Right renal cortex interstitium (tissue), 3 donors: ENCODE measurements at places on chromosomes 5 and 9. TPM values are rescaled to one million over a fixed set of nuclear protein-coding genes. Genes with fewer than 3 reads are reported as not detected.

Gene PCDHB3
- 2.6 TPM for polyA plus RNA-seq

Gene KLHL3
- 17.9 TPM for polyA plus RNA-seq

Gene DPM2
- 37.4 TPM for polyA plus RNA-seq

Gene NNT
- polyA plus RNA-seq, result 128 TPM

Gene MYO10
- polyA plus RNA-seq, result 42.3 TPM

Gene ANKRD18A
- polyA plus RNA-seq, result 3.2 TPM

Gene COL23A1
- polyA plus RNA-seq, result 5.2 TPM

Gene PCDHGB2
- 3.9 TPM for polyA plus RNA-seq
